ENCODE measurements at places on chromosomes 11 and 22.

DNA sequence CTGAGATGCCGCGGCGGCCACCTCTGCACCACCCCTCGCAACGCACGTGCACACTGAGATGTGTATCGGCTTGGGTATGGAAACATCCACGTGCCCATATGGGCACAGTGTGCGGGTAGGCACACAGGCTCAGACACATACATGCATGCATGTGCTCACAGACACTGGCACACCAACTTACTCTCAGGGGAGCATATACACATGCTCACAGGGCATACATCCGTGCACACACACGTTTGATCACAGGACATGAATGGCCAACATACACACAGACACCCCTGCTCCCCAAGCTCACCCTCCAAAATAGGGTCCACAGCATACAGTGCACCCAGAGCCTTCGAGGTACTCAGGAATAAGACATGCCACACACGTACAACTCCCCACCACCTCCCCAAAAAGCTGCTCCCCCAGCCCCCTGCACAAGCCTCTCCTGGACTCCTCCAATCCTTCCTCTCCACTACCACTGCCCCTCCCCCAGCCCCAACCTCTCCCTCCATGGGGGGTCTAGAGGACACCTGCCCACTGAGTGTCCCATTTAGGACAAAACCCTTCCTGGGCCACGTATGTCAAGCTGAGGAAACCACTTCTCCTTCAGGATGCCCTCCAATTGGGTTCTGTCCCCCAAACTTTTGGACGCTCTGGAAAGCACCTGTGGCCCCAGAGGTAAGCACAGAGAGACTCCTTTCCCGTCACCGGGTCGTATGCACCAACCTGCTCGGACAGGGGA lies 53.1 kb downstream of the SLC22A12 start:
- DNase-seq: no peak

GRCh38 chr11:64339754-64340408 lies at the start of gene CCDC88B:
Gene CCDC88B (plus strand): TSS chr11:64340204. CDS start chr11:64340267, 63 bp downstream.
- DNase-seq: no peak

DNA sequence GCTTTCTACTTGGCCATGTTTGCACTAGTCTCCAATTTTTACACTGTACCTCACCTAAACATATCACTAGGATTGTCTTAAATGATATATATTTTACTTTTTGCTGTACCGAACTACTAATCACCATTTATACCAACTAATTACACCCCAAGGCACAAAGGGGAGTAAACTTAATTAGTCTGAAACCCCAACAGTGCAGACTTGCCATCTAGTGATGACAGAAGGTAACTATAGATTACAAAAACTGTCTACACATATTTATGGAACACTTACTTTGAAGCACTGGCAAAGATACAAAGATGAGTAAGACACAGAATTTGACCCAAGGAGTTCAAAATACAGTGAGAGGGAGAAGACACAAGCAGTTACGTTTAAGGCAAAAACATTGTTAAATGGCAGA lies 139.7 kb downstream of the CNTN5 start:
- no peak for DNase-seq

GRCh38 chr22:29090039-29090438 lies 17.2 kb downstream of the KREMEN1 start:
- no peak for DNase-seq

- no peak for DNase-seq
Measured at GRCh38 chr22:45785458-45785857, 113.8 kb downstream of the ATXN10 start.

- DNase-seq: no peak
Measured at GRCh38 chr22:45511847-45512261, 9.2 kb downstream of the FBLN1 start.

DNA sequence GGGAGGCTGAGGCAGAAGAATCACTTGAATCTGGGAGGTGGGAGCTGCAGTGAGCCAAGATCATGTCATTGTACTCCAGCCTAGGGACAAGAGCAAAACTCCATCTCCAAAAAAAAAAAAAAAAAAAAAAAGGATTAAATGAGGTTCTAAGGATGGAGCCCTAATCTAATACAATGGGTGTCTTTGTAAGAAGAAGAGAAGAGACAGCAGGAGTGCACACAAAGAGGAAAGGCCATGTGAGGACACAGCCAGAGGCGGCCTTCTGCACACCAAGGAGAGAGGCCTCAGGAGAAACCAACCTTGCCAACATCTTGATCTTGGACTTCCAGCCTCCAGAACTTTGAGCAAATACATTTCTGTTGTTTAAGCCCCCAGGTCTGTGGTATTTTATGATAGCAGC lies 66.6 kb upstream of the CECR2 start:
- no peak for DNase-seq

DNA sequence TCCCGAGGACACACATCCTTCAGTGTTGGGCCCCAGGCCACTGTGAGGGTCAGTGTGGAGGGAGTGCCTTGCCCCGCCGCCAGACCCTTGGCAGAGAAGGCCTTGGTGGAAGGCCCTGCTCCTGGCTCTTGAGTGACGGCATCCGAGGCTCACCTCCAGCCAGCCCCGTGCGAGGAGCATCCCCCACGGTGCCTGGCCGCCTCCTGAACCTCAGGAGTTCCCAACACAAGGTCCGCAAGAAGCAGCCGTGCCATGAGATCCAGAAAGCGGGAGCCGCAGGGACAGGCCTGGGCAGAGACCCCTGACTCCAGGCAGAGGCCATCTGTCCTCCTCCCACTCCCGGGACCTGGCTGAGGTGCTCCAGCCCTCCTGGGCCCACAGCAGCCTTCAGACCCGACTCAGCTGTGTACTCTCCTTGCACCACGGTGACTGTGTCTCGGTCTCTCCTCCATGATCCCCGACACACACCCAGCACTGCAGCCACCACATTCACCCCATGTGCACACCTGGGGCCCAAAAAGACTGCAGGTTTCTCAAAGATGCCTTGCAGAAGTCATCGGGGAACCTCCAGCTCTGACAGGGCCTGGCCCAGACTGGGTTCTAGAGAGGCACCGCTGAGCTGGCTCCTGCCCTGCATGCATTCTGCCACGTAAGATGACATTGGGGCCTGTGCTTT lies 870.2 kb downstream of the BRD1 start:
- DNase-seq: no peak

DNA sequence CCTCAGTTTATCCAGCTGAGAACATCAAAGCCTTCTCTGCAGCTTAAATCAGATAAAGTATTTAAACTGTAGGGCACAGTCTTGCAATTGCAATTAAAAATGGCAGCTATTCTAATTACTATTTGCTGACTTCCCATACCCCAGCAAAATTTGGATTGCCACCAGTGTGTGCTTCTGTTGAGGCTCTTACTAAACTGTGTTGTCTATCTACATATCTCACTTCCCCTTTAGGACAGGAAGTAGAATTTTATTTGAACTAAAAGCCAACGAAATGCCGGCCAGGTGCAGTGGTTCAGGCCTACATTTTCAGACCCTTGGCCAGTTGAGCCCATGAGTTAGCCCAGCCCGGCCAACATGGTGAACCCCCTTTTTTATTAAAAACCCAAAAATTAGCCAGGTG lies 7.1 kb downstream of the SAA4 start:
- DNase-seq: no peak

DNA sequence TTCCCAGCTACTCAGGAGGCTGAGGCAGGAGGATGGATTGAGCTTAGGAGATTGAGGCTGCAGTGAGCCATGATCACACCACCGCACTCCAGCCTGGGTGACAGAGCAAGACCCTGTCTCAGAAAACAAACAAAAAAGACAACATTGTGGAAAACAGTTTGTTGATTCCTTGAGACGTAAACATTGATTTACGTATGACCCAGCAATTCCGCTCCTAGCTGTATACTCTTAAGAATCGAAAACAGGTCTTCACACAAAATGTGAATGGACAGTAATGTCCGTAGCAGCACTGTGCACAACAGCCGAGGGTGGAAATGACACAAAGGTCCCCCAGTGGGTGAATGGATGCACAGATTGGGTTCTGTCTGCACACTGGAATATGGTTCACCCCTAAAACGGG lies 49.3 kb downstream of the LRP5 start:
- no peak for DNase-seq

GRCh38 chr11:66443602-66444001 lies 5.0 kb upstream of the MRPL11 start:
- DNase-seq: no peak

GRCh38 chr11:36471577-36471976 lies 38.5 kb downstream of the TRAF6 start:
- no peak for DNase-seq

- no peak for DNase-seq
Measured at GRCh38 chr22:25281675-25282345, 62.4 kb downstream of the CRYBB2 start.

GRCh38 chr11:17272801-17273200 lies 3.7 kb upstream of the NUCB2 start:
- DNase-seq: no peak

DNA sequence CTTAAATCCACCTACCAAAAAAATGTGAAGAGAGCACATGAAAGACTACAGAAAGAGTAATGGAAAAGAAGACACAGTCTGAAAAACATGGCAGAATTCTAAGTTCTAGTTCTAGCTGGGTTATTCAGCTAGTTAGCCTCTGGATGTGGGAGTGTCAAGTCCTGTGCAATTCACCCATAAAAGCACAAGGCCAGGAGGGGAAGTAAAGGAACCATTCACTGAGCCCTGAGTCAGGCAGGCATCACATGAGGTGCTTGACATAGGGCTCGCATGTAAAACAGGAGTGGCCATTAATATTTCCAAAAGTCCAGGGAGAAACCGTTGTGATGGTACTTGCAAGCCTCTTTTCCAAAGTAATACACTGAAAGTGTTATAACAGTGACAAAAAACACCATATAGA lies 103.7 kb downstream of the GAB2 start:
- DNase-seq: no peak

DNA sequence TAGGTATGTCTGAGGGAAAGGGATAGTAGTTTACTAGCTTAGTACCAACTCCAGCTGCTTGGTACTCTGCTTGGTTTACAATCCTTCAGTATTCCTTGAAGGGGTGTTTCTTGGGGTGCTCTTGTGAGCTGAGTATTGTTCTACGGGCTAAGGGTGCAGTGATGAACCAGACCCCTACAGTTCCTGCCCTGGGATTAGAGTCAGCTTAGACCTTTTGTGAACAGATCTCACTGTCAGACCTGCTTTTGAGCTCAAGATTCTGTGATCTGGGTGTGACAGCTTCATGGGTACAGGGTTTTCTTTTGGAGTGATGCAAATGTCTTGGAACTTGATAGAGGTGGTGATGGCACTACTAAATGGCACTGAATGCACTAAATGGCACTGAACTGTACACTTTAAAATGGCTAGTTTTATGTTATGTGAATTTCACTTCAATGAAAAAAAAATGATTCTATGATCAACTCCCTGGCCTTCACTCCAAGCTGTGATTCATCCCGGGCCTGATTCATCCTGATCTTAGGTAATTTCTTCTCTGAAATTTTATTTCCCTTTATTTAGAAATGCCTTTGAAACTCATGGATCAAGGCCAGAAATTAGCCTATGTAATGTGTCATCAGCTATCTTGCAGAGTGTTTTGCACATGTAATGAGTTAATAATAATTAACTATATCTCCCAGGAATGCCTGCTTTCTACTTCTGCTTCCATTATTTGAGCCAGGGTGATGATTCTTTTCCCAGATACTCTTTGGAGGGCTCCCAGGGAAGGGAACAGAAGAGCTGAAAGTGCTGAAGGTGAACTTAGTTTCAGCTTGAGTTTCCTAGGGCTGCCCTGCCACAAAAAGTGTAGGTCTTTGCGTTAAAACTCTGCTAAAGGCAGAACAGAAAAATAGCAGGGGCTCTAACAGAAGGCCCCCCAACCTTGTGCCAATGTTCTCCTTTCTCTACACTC lies 87.9 kb downstream of the NCAM1 start:
- DNase-seq: no peak

DNA sequence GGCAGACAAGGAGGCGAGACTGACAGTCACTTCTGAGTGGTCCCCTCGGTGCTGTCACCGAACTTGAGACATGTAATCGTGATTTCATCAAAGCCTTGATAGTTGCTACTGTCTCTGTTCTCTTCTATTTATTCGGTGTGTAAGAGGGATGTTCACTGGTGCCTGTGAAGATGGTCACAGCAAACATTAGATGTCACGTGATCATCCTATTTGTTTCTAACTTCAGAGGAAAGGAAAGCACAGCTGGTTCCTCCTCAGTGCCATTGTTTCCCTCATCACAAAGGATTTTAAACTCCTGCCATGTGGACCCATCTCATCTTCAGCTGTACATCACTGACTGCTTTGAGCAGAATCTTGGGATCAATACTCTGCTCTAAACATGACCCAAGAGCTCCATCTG lies 73.1 kb upstream of the CLMP start:
- no peak for DNase-seq

GRCh38 chr11:67484847-67485311 lies 2.1 kb downstream of the AIP start:
- no peak for DNase-seq

GRCh38 chr11:28504555-28505110 lies 396.4 kb downstream of the METTL15 start:
- no peak for DNase-seq

DNA sequence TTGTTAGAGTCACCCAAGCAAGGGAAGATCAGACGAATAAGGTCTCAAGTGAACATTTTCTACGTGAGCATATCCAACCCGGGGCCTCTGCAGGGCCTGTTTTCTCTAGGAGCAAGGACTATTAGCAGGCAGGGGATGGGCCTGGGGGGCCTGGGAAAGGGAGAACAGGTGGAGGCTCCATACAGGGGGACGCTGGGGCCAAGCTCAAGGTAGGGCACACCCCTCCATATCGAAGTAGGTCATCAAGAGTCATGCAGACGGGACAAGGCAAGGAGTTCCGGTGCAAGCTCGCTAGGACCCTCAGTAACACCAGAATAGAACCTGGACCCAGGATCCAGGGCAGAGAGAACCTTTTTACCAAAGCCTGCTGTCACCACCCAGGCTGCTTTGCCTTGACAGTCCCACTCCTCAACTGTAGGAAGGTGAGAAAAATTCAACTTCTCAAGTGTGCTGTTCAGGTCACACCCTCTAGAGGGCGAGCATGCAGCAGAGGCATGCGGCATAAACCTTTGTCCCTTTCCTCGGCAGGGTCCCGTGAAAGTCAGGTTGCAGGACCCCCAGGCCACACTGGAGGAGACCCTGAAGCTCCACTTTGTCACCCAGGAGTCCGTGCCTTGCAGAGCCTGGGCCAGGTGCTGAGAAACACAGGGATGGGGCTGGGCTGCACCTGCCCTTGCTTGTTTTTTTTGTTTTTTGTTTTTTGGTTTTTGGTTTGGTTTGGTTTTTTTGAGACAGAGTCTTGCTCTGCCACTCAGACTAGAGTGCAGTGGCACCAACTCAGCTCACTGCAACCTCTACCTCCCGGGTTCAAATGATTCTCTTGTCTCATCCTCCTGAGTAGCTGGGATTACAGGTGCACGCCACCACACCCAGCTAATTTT lies 8.6 kb upstream of the APOBEC3B start:
- peak; percentile 59 for DNase-seq

Data from erythroblast (primary cell).